ENCODE measurements at places on chromosomes 6 and 20. TPM values are rescaled to one million over a fixed set of nuclear protein-coding genes. Genes with fewer than 3 reads are reported as not detected.

Gene PPIL6
- total RNA-seq = 10.6 TPM

Gene PAK5
- total RNA-seq = 0.21 TPM

Gene DAAM2
- total RNA-seq = 29.0 TPM

Gene SLC32A1
- total RNA-seq = not detected

Gene RPL10A
- 1,025 TPM for total RNA-seq

Gene CCN2
- total RNA-seq = 83.1 TPM

Gene ACSS2
- total RNA-seq = 131 TPM

Gene FHL5
- 23.7 TPM for total RNA-seq

DNA sequence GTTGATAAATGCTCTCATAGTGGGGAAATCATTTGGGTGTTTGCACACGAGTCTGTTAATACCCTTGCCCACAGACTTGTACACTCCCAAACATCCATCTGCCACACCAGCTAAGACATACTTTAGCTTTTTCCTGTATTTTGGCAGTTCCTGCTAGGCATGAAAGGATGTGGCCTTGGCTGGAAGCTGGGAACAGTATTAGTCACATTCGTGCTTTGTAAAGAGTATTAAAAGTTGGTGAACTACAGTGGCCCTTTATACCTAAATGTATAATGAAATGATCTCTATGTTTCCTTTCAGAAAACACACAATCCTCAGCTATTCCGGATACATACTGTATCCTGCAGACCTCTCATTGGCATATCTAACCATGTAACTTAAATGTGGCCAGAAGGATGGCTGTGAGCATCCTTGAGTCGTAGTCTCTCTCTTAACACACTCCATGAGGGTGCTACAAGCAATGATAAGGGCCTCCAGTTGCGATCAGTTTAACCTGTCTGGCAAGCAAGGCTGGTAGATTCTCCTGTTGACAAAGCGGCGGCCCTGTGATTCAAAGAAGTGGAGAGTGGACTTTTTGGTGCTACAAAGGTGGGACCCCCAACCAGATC, 1.5 kb downstream of the LEMD2 start:
- DNase-seq = no peak
- H3K4me3 ChIP-seq = peak overlapping the region; percentile 90
- H3K4me1 ChIP-seq = peaks cover 45% of the 10 kb centered on the region
- H3K27ac ChIP-seq = peak overlapping the region; percentile 97
- H3K27me3 ChIP-seq = no peaks in the 10 kb centered on the region
- peaks cover 37% of the 10 kb centered on the region for H3K36me3 ChIP-seq

GRCh38 chr6:156949376-156949775, 172.2 kb downstream of the ARID1B start:
- H3K27ac ChIP-seq = no peak overlapping the region
- H3K4me3 ChIP-seq = no peak overlapping the region
- H3K4me1 ChIP-seq = peaks cover 50% of the 10 kb centered on the region
- H3K36me3 ChIP-seq = no peaks in the 10 kb centered on the region
- H3K27me3 ChIP-seq = no peaks in the 10 kb centered on the region

DNA sequence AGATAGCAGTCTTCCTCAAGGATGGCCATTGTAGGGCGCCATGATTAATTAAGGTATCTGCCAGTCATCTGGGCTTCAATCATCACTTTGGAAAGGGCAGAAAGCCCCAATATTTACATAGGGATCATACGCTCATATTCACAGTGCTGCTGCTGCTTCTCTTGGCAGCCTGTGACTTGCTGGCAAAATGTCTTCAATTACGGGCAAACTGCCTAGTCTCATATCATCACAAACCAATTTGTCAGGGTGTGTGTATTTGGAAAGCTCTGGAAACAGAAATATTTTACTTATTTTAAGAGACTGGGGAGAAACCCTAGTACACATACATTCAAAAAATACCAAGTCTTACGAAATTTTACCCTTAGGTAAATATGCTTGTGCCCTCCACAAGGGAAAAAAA, 77.6 kb downstream of the SAMD5 start:
- H3K27ac ChIP-seq = no peak overlapping the region
- no peak overlapping the region for H3K4me3 ChIP-seq
- DNase-seq = no peak

DNA sequence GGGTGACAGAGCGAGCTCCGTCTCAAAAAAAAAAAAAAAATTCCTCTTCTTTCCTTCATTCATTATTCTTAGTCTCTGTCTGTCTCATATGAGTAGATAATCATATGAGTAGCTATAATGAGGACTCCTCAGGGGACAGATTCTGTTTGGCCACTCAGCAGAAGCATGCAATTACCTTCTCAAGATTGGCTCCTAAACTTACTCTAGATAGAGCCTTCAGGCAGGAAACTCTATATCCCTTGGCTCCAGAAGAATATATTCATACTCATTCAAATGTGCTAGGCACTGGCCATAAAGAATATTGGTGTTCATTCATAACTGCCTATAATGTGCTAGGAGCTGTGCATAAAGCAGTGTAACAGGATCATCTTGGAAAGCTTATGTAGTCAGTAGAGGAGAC, 2.2 kb upstream of the ACAT2 start:
- no peak for DNase-seq
- peaks cover 15% of the 10 kb centered on the region for H3K4me1 ChIP-seq
- no peak overlapping the region for H3K4me3 ChIP-seq

- H3K27ac ChIP-seq = no peak overlapping the region
- H3K27me3 ChIP-seq = no peaks in the 10 kb centered on the region
- no peaks in the 10 kb centered on the region for H3K4me1 ChIP-seq
- no peaks in the 10 kb centered on the region for H3K36me3 ChIP-seq
- no peak for DNase-seq
Observed at GRCh38 chr6:122947355-122947754, 48.7 kb upstream of the CLVS2 start.

- H3K4me1 ChIP-seq = peaks cover 15% of the 10 kb centered on the region
- no peak overlapping the region for H3K4me3 ChIP-seq
- no peaks in the 10 kb centered on the region for H3K27me3 ChIP-seq
- DNase-seq = no peak
Observed at GRCh38 chr6:111971866-111972532, 81.9 kb upstream of the CCN6 start.

GRCh38 chr6:3857468-3858456, 8.6 kb downstream of the FAM50B start:
- H3K4me1 ChIP-seq = no peaks in the 10 kb centered on the region
- no peaks in the 10 kb centered on the region for H3K36me3 ChIP-seq
- no peak overlapping the region for H3K4me3 ChIP-seq
- DNase-seq = no peak
- H3K27ac ChIP-seq = no peak overlapping the region
- no peaks in the 10 kb centered on the region for H3K27me3 ChIP-seq

- H3K4me1 ChIP-seq = no peaks in the 10 kb centered on the region
- no peak overlapping the region for H3K27ac ChIP-seq
- H3K36me3 ChIP-seq = no peaks in the 10 kb centered on the region
- peaks cover 22% of the 10 kb centered on the region for H3K27me3 ChIP-seq
- DNase-seq = no peak
Observed at GRCh38 chr20:49476016-49476355, 6.5 kb downstream of the KCNB1 start.

- H3K4me1 ChIP-seq = peaks cover 32% of the 10 kb centered on the region
- H3K4me3 ChIP-seq = no peak overlapping the region
- no peaks in the 10 kb centered on the region for H3K36me3 ChIP-seq
- DNase-seq = peak; percentile 59
Observed at GRCh38 chr6:108798670-108799353, 49.4 kb upstream of the ARMC2 start.

DNA sequence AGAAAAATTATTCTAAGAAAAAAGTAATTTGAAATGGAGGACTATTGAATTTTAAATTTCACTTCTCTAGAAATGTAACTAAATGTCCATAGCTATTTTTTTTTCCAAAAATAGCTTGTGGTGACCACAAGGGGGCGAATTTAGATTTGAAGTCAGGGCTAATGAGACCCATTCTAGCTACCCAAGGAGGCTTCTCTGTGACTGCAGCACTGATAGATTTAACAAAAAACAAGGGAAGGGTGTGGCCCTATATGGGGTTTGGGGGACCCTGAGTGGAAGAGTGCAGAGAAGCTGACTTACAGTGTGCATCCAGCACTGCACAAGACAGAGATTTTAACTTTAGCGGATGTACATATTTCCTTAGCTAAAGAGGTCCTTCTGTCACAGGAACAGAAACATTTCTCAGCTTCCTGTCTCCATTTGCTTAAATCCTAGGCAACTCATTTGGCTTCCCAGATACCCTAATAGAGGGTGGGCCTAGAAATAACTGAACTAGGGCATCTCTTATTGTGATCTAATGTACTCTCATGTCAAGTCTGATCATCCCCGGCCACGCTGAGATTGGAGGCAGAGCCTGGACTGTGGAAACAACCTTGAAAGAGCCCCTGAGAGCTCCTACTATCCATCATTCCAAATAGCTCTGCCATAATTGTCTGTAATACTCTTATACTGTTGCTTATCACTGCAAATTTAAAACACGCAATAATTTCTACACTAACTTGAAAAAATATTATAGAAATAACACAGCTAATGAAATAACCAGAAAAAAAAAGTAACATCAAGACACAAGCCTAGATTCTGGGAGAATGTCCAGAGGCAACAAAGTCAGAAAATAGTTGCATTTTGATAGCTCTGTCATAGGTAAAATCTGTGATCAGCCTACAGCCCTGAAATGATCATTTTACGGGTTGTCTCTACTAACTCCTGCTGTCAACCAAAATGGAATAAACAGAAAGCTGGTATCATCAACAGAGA, 93.6 kb downstream of the SNAP91 start:
- no peak for DNase-seq
- no peaks in the 10 kb centered on the region for H3K4me1 ChIP-seq
- H3K27me3 ChIP-seq = no peaks in the 10 kb centered on the region
- no peak overlapping the region for H3K27ac ChIP-seq
- no peaks in the 10 kb centered on the region for H3K36me3 ChIP-seq

DNA sequence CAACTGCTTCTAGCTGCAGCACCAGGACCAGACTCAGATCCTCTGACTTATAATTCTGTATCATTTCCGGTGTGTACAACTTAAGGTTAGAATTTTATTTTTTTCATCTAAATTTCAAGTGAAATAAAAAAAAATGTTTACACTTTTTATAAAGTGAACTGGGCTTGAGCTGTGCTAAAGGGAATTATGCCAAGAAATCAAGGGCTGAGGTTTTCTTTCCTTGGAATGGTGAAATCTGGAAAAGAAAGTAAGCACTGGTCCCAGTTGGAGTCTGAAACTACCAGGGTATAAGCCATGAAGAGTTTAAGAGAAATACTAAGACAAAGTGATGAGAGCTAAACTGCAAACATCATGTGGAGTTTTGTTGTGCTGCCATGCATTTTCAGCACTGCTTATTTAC, 21.7 kb upstream of the FYN start:
- H3K4me3 ChIP-seq = no peak overlapping the region
- H3K27me3 ChIP-seq = no peaks in the 10 kb centered on the region
- no peaks in the 10 kb centered on the region for H3K36me3 ChIP-seq
- no peak overlapping the region for H3K27ac ChIP-seq
- DNase-seq = no peak

DNA sequence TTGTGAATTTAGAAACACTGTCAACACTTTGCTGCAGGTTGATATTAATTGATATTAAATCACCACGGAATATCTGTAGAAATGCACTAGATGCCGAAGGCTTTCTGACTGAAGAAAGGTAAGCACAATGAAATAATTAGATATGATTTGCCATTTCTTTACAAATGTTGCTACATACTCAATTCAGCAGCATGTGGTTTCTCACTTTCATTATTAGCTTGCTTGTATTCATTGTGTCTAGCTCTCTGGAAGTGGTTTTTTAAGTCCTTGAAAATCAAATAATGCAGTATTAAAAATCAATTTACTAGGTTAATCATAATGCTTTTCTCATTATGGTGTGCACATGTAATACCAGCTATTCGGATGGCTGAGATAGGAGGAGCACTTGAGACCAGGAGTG, 231.3 kb upstream of the MARCKS start:
- peaks cover 15% of the 10 kb centered on the region for H3K4me1 ChIP-seq
- no peak overlapping the region for H3K4me3 ChIP-seq
- DNase-seq = no peak
- H3K27me3 ChIP-seq = no peaks in the 10 kb centered on the region
- no peaks in the 10 kb centered on the region for H3K36me3 ChIP-seq
- H3K27ac ChIP-seq = no peak overlapping the region

DNA sequence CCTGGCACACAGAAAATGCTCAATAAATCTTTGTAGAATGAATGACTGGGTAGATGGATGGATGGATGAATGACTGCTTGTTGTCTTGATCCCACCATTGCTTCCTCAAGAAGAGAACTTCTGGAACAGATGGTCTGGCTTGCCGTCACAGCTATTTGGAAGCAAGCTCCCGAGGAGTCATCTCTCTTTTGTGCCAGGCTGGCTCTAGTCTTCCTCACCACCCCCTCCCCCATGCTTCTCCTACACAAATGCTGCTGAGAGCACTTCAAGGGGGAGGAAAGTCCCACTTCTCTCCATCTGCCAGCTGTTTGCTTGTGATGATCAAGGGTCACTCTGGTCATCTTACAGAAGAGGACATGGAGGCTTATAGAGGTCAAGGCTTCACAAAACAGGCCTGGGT, 11.6 kb upstream of the KCNG1 start:
- H3K4me1 ChIP-seq = no peaks in the 10 kb centered on the region
- no peak overlapping the region for H3K4me3 ChIP-seq
- no peaks in the 10 kb centered on the region for H3K36me3 ChIP-seq

DNA sequence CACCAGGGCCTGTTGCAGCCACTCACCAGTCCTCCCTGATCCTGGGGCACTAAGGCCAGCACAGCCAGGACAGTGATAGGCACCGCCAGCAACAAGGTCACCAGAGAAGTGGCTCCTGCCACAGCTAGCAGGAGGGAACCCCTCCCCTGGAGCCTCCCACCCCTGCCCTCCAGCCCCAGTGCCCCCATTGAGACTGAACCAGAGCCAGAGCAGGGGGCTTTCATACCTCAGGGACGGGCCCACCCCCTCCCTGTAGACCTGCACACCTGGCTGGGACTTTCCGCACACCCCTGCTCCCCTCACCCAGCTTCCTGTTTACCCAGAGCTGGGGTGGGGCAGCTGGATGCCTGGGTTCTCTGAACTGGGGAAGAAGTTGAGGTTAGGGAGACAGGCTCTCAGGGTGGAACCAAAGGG, at the start of gene LTB:
Gene LTB (minus strand): TSS at position 195 of the 414 bp plus-strand sequence. CDS start 7 bp downstream, at position 188.
- H3K27me3 ChIP-seq = no peaks in the 10 kb centered on the region
- peak within 1 kb of the TSS; percentile 79 for H3K4me3 ChIP-seq
- H3K4me1 ChIP-seq = peaks cover 53% of the 10 kb centered on the region
- H3K27ac ChIP-seq = peak within 1 kb of the TSS; percentile 84
- DNase-seq = no peak
- no peaks in the 10 kb centered on the region for H3K36me3 ChIP-seq

DNA sequence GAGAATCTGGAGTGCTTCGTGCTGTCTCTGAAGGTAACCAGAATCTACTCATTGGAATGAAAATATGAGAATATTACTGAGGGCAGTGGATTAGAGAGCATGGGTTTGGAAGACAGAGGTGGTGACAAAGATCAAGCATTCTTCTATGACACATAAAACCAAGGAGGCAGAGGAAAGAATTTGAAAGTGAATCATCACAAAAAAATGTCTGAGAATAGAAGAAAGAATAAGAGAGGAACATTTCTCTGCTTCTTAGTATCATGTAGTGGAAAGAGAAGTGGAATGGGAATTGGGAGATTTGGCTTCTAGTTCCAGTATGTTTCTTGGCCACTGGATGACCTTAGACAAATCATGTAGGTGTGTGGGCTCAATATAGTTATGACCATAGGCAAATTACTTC, 474.0 kb downstream of the TFAP2B start:
- no peak overlapping the region for H3K27ac ChIP-seq
- no peaks in the 10 kb centered on the region for H3K27me3 ChIP-seq
- H3K4me1 ChIP-seq = no peaks in the 10 kb centered on the region
- H3K4me3 ChIP-seq = no peak overlapping the region
